ENCODE measurements at places on chromosomes 2 and 18.

DNA sequence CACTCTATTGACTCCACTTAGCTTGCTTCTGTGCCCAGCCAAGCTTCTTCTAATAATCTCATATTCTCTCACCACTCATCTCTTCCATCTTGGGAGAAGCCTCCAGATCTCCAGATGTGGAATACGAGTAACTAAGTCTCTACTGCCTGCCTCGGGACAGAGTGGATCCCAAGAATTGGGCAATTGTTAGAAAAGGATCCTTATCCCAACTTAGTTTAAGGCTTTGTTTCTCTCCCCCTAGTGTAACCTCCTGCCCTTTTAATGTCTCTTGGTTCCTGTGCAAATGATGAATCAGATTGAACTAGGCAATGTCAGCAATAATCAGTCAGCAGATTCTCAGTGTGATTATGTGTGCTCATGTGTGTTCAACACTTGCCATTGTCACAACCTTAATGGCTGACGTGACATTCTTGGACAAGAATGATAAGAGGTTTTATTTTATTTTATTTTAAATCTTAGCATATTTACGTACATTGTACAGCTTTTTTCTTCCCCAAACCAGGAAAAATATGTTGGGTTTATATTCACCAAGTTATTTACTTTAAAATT, 59.7 kb downstream of the MYO3B start:
- DNase-seq: no peak

GRCh38 chr2:189411860-189412259, 29.4 kb upstream of the WDR75 start:
- DNase-seq: no peak

DNA sequence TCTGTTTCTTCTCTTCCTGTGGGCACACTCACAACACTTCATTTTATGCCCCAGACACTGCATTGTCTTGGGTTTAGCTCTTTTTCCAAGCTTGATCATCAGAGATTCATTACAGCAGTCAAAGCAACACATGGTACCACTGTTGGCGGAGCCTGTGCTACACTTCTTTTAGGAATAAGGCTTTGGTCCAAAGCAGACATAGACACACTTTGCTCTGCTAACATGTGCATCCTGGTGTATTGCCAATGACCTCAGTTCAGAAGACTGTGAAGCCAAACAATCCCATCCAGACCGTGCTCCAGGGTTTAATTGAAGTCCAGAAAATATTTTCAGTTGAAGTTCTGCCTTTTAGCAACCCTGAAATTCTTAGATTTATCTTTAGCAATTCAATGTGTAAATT, 354.6 kb upstream of the RAB12 start:
- no peak for DNase-seq

- DNase-seq: no peak
These were observed 58.4 kb downstream of the TXNL1 start for GRCh38 chr18:56580026-56580425.

- DNase-seq: no peak
These were observed 77.4 kb downstream of the DYSF start for GRCh38 chr2:71530641-71531332.

DNA sequence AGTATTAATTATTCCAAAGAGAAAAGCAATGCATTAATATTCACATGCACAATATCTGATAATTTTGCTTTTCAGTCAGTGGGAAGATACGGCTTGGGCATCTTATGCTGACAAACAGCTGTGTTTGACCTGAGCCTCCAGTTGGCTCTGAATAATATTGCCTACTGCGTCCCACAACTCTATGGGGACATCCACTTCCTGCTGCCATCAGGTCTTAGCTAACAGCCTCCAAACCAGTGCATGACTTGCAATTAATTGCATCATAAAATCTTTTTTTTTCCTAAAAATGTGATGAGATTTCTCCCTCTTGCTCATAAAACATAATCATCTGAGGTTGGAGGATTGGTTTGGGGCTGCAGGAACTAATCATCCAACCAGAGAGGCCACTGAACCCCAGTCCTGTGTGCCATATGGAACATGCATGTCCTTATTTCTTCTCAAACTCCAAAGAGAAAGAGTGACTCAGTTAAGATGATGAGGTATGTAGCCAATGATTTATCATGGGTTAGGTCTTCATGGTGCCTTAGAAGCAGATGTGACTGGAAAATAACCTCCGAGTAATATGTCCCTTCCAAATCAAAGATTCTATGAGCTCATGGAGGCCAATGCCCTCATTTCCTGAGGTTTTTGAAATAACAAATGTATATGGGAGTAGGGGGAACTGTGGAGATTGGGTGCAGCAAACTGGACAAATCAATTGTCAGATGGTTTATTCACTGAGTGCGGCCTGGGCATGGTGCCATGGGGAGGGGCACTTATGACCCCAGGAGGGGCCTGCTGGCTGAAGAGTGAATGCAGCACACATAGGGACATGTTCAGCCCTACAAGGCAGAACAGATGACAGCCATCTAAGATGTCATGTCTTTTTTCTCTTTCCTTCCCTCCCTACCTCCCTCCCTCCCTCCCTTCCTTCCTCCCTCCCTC, 39.4 kb downstream of the EDAR start:
- no peak for DNase-seq

- DNase-seq: no peak
These were observed 65.4 kb upstream of the MCFD2 start for GRCh38 chr2:46980786-46981573.

DNA sequence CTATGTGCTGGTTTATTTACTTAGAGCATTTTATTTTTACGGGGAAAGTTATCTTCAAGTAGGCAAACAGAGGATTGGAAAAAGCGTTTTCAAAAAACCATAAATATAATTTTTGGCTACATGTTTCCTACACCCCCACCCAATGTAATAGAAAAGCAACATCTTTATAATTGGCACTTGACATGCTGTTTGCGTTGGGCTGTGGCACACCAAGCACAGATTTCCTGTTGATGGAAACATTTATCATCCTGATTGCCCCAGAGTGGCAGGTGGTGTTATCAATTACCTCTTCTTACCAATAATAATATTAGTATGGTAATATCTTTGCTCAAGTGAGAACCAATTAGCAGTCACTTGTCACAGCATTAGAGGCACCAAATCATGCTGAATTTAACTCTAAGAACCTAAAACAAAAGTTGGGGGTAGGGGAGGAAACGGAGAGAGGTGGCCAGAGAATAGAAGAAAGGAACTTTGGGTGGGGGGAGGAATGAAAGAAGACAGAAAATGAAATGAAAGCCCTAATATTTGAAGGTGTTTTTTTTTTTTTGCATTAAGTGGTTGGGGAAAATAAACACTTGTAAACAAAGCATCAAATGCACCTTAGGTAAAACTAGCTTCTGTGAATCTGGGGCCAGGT, 3.8 kb upstream of the SALL3 start:
- no peak for DNase-seq

- no peak for DNase-seq
These were observed 83.0 kb downstream of the RTN4 start for GRCh38 chr2:54967269-54967668.

GRCh38 chr2:143392358-143392757, 263.1 kb downstream of the ARHGAP15 start:
- no peak for DNase-seq

GRCh38 chr2:215049341-215049740, 89.1 kb downstream of the ABCA12 start:
- no peak for DNase-seq

- no peak for DNase-seq
These were observed 127.1 kb downstream of the ETAA1 start for GRCh38 chr2:67524213-67524612.

GRCh38 chr2:32719430-32719829, 91.6 kb downstream of the TTC27 start:
- no peak for DNase-seq

GRCh38 chr2:4465671-4466070, 762.3 kb downstream of the DCDC2C start:
- no peak for DNase-seq

GRCh38 chr2:24993406-24994145, 21.8 kb upstream of the DNAJC27 start:
- DNase-seq: no peak

DNA sequence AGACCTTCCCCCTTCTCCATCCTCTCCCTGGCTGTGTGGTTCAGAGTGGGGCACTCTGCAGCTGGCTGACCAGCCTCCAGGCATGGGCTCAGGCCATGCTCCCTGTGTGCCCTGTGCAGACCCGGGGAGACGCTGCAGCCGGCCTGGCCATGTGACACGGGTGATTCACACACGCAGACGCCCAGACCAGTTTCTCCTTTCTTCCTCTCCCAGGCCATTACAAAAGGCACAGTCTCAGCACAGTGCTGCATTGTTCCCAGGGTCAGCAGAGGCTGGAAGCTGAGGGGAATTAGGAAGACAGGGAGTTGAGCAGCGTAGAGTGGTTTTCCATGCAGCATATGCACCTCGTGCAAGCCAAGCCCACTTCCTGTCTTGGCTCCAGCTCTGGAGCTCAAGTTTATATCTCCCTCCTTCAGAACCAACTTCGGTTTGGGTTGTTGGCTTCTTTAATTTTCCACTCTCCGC, 288.5 kb downstream of the TNS1 start:
- no peak for DNase-seq

GRCh38 chr2:99184811-99185210, 3.8 kb downstream of the MRPL30 start:
- DNase-seq: no peak

DNA sequence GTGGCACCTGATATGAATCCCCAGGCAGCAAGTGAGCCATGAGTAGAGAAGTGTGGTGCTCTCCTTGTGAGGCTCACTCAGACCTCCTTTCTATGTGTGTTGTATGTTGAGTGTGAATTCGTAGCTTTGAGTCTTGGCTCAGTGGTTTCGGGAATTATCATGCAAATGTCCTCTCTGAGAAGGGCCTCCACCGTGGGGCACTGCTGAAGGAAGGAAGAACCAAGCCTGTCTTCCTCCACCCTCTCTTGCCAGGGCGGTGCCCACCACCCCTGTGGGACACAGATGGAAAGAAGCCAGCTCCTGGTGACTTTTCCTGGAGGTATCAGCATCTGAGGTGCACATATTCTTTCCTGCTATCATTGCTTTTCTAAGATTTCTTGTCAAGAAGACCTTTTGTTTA, 156.1 kb downstream of the MYT1L start:
- DNase-seq: no peak

- no peak for DNase-seq
These were observed 48.4 kb downstream of the TANK start for GRCh38 chr2:161208527-161209139.

DNA sequence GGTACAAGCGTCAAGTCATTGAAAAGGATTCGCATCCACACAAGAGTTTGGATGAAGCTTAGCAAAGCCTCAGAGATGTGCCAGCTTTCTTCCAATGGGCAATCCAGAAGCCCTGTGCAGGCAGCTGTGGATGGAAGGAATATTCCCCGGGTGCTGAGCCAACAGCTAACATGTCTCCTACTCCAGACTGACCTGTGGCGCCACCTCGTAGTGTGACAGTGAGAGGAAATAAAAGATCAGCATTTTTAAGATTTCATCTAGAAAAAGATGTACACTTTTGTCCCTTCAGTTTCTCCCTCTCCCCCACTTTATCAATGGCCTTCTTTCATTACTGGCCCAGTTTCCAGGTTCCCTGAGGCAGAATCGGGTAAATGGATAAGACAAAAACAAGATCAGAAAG, 48.9 kb upstream of the SPATS2L start:
- DNase-seq: no peak

- no peak for DNase-seq
These were observed 25.6 kb downstream of the BCL2 start for GRCh38 chr18:63293935-63294334.

- no peak for DNase-seq
These were observed 78.3 kb downstream of the PDCL3 start for GRCh38 chr2:100641125-100641435.

- DNase-seq: no peak
These were observed 638.4 kb upstream of the POU3F3 start for GRCh38 chr2:104215269-104216161.

- no peak for DNase-seq
These were observed 80.2 kb upstream of the DNMT3A start for GRCh38 chr2:25421820-25422411.

DNA sequence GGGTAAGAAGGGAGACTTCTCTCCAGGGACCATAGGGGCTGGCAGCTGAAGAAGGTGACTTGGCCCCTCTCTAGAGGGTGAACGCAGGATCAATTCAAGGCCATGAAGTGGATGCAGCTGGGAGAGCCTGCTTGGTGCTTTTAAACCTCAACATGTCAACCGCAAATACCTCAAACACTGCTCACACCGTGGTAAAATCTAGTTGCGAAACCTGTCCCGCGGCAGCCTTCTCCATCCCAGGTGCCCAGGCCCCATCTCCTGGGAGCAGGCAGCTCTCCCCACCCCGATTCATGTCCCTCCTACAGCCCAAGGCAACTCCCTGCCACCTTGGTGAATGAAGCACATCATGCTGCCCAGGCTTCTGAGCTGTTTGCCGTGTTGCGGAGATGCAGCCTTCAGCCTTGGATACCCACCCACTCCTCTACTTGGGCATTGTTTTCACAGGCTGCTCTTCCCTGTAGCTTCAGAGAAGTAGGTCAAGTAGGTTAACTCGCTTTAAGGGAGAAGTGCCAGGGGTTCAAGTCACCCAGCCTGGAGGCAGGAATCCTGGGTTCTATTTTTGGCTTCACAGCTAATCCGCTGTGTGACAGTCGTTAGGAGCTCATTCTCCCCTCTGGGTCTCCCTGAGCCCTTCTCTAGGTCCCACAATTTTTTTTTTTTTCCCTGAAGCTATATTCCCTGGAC, 6.2 kb upstream of the EFR3B start:
- no peak for DNase-seq
